ENCODE measurements at places on chromosomes 2 and 18.

- H3K27ac ChIP-seq = no peak overlapping the region
- H3K4me1 ChIP-seq = no peaks in the 10 kb centered on the region
- no peak overlapping the region for H3K4me3 ChIP-seq
- DNase-seq = peak; percentile 8
These were observed 216.3 kb upstream of the DTNA start for GRCh38 chr18:34493566-34494358.

- no peak for DNase-seq
- H3K27me3 ChIP-seq = no peaks in the 10 kb centered on the region
- H3K27ac ChIP-seq = no peak overlapping the region
- H3K36me3 ChIP-seq = no peaks in the 10 kb centered on the region
- H3K4me3 ChIP-seq = no peak overlapping the region
These were observed 864.6 kb downstream of the SUCLG1 start for GRCh38 chr2:83594241-83595120.

GRCh38 chr18:25123438-25124232, 228.3 kb downstream of the ZNF521 start:
- no peaks in the 10 kb centered on the region for H3K4me1 ChIP-seq
- H3K27me3 ChIP-seq = no peaks in the 10 kb centered on the region
- H3K4me3 ChIP-seq = no peak overlapping the region
- H3K27ac ChIP-seq = no peak overlapping the region
- DNase-seq = no peak
- no peaks in the 10 kb centered on the region for H3K36me3 ChIP-seq

DNA sequence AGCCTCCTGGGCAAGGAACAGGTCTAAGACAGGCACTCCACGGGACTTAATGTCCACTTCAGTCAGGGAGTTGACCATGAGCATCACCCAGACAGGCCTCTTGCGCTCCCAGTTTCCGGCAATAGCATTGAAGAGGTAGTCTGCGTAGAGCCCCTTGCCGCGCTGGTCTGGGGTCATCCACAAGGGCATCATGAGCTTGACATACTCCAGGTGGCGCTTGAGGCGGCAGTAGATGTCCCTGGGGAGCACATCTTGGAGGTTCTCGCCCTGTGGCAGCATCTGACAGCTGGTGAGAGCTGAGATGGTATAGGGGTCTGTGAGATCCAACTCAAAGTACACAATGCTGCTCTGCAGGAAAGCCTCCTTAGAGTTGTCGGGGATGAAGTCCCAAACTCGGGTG, 10.6 kb downstream of the TRABD2A start:
- peaks cover 69% of the 10 kb centered on the region for H3K4me1 ChIP-seq
- H3K27ac ChIP-seq = peak overlapping the region; percentile 26
- no peaks in the 10 kb centered on the region for H3K27me3 ChIP-seq
- H3K4me3 ChIP-seq = no peak overlapping the region

GRCh38 chr2:145136702-145137101, 616.8 kb upstream of the ZEB2 start:
- H3K27me3 ChIP-seq = no peaks in the 10 kb centered on the region
- no peaks in the 10 kb centered on the region for H3K4me1 ChIP-seq

- H3K36me3 ChIP-seq = no peaks in the 10 kb centered on the region
- DNase-seq = peak; percentile 22
- H3K27me3 ChIP-seq = no peaks in the 10 kb centered on the region
- no peak overlapping the region for H3K4me3 ChIP-seq
These were observed 335.2 kb downstream of the LPIN1 start for GRCh38 chr2:12081481-12082210.

DNA sequence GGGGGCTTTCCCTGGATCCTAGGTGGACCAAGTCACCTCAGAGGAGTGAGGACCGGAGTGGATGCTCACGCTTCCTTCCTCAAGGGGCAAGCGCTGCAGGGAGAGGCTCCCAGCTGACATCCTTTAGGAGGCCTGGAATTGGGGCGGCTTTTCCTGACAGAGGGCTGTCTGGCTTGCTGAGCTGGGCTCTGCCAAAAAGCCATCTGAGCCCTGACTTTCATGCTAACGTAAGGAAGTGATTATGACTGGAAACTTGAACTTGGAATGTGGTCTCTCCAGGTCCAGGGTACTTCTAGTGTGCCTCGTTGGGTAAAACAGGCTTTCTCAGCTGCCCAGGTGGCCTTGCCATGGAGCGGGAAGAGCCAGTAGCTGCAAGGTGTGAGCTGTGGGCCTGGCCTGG, 268.3 kb upstream of the SPRED2 start:
- peaks cover 18% of the 10 kb centered on the region for H3K27me3 ChIP-seq
- H3K4me1 ChIP-seq = no peaks in the 10 kb centered on the region

GRCh38 chr2:128280901-128281321, 37.8 kb downstream of the HS6ST1 start:
- H3K27me3 ChIP-seq = no peaks in the 10 kb centered on the region
- peaks cover 4% of the 10 kb centered on the region for H3K36me3 ChIP-seq
- peaks cover 8% of the 10 kb centered on the region for H3K4me1 ChIP-seq

DNA sequence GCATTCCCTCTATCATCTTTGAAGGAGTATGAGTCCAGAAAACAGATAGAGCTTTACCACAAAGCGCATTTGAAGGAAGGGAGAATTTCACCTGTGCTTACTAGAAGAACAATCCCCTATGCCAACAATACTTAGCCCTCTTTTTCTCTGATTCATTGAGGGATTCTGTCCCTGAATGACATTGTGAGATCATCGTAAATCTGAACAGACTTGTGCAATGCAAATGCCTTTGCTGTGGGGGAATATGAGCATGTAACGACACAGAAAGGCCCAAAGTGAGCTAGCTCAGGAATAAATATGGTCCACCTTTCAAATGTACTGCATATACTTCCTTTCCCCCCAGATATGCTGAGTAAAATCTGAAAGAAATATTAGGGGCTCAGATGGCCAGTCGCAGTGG, 67.6 kb downstream of the SCN1A start:
- no peak for DNase-seq
- H3K27me3 ChIP-seq = no peaks in the 10 kb centered on the region
- no peaks in the 10 kb centered on the region for H3K4me1 ChIP-seq
- no peak overlapping the region for H3K27ac ChIP-seq
- no peak overlapping the region for H3K4me3 ChIP-seq

GRCh38 chr2:85234868-85235267, 92.9 kb downstream of the TGOLN2 start:
- H3K4me1 ChIP-seq = peaks cover 2% of the 10 kb centered on the region
- H3K4me3 ChIP-seq = no peak overlapping the region
- H3K27ac ChIP-seq = no peak overlapping the region
- DNase-seq = no peak

GRCh38 chr2:84654414-84654813, 138.1 kb downstream of the DNAH6 start:
- H3K36me3 ChIP-seq = no peaks in the 10 kb centered on the region
- no peak overlapping the region for H3K27ac ChIP-seq
- H3K4me1 ChIP-seq = peaks cover 50% of the 10 kb centered on the region
- H3K4me3 ChIP-seq = no peak overlapping the region
- no peaks in the 10 kb centered on the region for H3K27me3 ChIP-seq

DNA sequence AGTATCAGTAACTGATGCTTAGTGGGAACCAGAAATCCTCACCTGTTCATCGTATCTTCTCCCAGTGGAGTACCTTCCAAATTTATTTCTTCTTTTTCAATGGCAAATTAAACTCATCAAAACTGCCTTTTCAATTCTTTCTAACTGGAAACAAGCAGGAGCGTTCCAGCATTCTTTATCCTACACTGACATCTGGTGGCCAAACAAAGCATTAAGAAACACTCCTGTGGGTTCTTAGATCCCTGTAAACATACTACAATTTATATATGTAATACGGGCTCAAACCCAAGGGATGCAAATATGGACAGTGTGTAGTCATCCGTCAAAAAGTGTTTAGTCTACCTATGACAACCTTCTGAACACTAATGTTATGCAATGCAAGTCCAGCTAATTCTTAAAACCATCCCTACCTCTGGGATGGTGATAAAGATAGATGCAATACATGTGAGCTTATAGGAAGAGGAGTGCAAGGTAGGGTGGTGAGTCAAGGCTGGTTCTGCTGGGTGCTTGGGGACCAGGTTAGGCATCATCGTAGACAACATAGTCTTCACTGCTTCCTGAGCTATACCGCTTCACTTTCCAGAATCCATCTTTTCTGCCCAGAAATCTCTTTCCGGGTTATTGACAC, 375.0 kb downstream of the CTNNA2 start:
- peak; percentile 9 for DNase-seq
- H3K27me3 ChIP-seq = peaks cover 3% of the 10 kb centered on the region
- H3K36me3 ChIP-seq = no peaks in the 10 kb centered on the region
- no peak overlapping the region for H3K4me3 ChIP-seq
- no peak overlapping the region for H3K27ac ChIP-seq
- no peaks in the 10 kb centered on the region for H3K4me1 ChIP-seq

DNA sequence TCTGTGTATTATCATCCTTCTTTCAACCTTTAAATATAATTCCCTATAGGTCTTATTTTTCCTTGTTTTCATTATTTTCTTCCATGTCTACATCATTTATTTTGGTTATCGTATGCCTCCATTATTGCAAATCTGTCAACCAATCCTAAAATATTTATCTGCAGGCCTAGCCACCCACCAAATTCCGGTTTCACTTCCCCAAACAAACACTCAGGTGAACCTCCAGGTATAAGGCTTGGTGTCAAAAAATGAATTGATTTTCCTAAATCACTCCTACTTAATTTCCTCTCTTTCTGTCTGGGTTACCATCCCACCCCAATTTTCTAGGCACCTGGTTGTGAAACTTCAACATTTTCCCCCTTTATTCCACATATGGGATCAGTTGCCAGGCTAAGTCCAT, 111.9 kb upstream of the LINC00305 start:
- no peaks in the 10 kb centered on the region for H3K36me3 ChIP-seq
- H3K27ac ChIP-seq = no peak overlapping the region
- DNase-seq = no peak
- no peaks in the 10 kb centered on the region for H3K27me3 ChIP-seq
- no peaks in the 10 kb centered on the region for H3K4me1 ChIP-seq

GRCh38 chr18:3869848-3870247, 419.9 kb downstream of the TGIF1 start:
- H3K36me3 ChIP-seq = no peaks in the 10 kb centered on the region
- peaks cover 4% of the 10 kb centered on the region for H3K27me3 ChIP-seq
- H3K4me1 ChIP-seq = no peaks in the 10 kb centered on the region
- H3K4me3 ChIP-seq = no peak overlapping the region
- no peak overlapping the region for H3K27ac ChIP-seq

DNA sequence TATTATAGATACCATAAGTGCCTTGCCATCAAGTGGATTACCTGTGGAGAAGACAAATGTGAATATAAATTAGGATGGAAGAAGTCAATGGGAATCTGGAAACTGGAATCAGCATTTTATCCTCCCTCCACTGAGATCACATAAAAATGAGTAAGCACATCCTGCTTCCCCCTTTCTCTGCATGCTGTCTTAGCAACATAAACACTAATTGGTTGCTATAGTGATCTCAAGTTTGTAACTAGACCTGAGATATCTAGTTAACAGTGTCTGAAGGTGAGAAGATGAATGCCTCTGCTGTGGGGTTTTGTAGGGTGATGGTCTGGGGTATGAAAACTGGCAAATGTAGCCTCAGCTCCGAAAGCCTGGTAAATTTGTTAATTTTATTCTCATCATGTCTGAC, 1357.5 kb upstream of the CELF4 start:
- peaks cover 22% of the 10 kb centered on the region for H3K27me3 ChIP-seq
- no peaks in the 10 kb centered on the region for H3K36me3 ChIP-seq
- no peak for DNase-seq

- no peak overlapping the region for H3K27ac ChIP-seq
- no peaks in the 10 kb centered on the region for H3K27me3 ChIP-seq
- DNase-seq = no peak
These were observed 162.7 kb downstream of the ARL4C start for GRCh38 chr2:234334151-234334550.

- peaks cover 96% of the 10 kb centered on the region for H3K4me1 ChIP-seq
- peak overlapping the region; percentile 21 for H3K4me3 ChIP-seq
These were observed 35.4 kb downstream of the INPP4A start for GRCh38 chr2:98479959-98480524.

DNA sequence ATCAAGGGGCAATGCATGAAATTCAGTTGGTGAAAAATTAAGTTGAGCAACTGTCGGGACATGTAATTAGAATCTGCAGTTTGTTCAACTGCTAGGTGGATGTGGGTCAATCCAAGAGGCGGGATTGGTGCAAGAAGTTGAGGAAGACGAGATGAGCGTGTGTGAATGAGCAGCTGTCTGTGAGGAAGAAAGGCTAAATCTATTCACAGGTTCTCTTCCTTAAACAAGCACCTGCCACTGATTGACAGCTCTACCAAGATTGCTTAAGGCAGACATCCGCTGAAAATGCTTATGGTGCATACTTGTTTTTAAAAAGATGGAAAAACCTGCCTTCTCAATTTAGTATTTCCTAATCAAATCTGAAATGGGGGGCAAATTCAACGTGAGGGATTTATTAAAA, 323.4 kb upstream of the THUMPD2 start:
- H3K36me3 ChIP-seq = no peaks in the 10 kb centered on the region
- H3K4me1 ChIP-seq = no peaks in the 10 kb centered on the region
- no peak overlapping the region for H3K4me3 ChIP-seq

DNA sequence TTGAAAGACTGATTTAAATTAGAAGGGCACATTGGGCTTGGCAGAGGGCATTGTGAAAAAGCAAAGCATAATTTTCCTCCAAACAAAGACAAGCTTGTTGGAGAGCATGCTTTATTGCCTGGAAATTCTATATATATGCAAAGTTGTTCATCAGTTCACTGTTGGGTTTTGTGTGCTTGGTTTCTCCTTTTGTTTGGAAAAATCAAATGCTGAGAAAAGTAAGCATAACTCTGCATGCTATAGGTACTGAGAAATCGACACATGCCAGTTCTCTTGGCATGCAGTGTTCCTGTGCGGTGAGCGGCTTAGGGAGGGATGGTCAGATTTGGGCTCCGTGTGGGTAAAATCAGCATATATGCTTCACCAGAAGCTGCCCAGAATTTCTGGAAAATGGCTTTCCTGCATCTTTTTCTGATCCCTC, 161.0 kb downstream of the RAPGEF4 start:
- no peaks in the 10 kb centered on the region for H3K4me1 ChIP-seq
- no peaks in the 10 kb centered on the region for H3K36me3 ChIP-seq
- H3K27ac ChIP-seq = no peak overlapping the region
- H3K4me3 ChIP-seq = no peak overlapping the region
- peaks cover 25% of the 10 kb centered on the region for H3K27me3 ChIP-seq

- no peak overlapping the region for H3K27ac ChIP-seq
- DNase-seq = no peak
- no peaks in the 10 kb centered on the region for H3K36me3 ChIP-seq
These were observed 201.5 kb upstream of the PXDN start for GRCh38 chr2:1945819-1946218.

GRCh38 chr2:220228310-220229006, 601.0 kb downstream of the SLC4A3 start:
- H3K4me1 ChIP-seq = no peaks in the 10 kb centered on the region
- H3K27me3 ChIP-seq = no peaks in the 10 kb centered on the region
- H3K4me3 ChIP-seq = no peak overlapping the region
- no peak overlapping the region for H3K27ac ChIP-seq
- no peaks in the 10 kb centered on the region for H3K36me3 ChIP-seq
- no peak for DNase-seq

GRCh38 chr2:235493775-235494715, at the start of gene AGAP1:
AGAP1 (plus strand) TSS chr2:235494043.
- H3K27me3 ChIP-seq = peaks cover 64% of the 10 kb centered on the region
- no peak within 1 kb of the TSS for H3K27ac ChIP-seq
- H3K36me3 ChIP-seq = no peaks in the 10 kb centered on the region
- no peak for DNase-seq

Measured in activated CD4-positive, alpha-beta memory T cell treated with anti-CD3 and anti-CD28 coated beads for 36 hours (primary cell).